ENCODE measurements at places on chromosomes 6 and 20.

DNA sequence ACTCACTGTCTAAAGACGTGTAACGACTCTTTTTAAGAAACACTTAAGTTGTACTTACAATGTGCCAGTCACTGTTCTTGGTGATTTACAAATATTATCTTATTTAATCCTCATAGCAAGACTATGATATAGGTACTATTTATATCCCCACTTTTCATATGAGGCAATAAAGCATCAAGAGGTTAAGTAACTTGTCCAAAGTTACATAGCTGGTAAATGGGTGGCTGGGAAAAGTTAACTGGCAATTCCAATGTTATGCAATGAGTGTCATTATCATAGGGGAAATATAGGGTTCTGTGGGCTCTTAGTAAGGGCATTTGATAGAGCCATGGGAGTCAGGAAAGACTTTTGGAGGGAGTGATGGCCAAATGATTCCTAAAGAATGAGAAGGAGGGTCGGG lies 21.4 kb upstream of the RIPOR2 start:
- DNase-seq, result no peak

DNA sequence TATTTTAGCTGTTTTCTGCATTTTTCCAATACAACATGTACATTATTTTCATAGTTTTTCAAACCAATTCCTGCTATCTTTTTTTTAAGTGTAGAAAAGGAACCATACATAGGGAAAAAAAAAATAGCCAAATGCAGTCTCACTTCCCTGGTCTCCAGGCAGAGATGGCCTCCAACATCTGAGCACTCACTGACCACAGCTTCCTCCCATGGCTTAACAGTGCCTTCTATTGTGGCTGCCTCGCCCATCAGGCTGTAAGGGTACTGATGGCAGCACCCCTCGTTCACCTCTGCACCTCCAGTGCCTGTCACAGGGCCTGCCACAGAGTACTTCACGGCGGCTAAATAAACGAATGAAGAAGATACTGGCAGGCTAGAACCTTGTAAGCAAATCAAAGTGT lies 591.1 kb downstream of the PTPRT start:
- DNase-seq, result peak; percentile 22

DNA sequence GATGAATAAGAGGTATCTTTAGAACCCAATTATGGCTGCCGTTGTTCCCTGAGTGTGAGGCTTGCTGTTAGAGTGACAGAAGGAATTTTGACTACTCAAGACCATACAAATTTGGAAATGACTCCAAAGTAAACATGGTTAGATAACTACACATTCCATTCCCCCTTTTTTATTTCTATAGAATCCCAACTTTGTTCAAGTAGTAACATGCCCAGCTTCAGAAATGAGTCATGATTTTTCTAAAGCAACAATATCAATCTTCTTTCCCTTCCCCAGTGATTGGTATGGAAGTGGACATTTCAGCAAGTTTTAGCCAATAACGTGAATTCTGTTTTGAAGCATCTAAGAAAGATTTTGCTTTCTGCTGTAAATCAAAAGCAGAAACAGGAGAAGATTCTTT lies 37.8 kb downstream of the HCRTR2 start:
- no peak for DNase-seq

DNA sequence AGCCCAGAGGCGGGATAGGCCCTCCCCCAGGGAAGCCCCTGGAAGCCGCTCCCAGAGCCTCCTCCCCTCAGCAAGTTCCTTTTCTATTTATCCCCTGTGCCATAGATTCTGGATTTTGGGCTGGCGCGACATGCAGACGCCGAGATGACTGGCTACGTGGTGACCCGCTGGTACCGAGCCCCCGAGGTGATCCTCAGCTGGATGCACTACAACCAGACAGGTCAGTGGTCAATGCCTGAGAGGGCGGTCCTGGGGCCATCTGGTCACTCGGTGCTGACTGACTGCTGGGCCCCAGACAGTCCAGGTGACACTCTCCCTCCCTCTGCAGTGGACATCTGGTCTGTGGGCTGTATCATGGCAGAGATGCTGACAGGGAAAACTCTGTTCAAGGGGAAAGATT lies 6.2 kb downstream of the MAPK13 start:
- DNase-seq, result no peak

DNA sequence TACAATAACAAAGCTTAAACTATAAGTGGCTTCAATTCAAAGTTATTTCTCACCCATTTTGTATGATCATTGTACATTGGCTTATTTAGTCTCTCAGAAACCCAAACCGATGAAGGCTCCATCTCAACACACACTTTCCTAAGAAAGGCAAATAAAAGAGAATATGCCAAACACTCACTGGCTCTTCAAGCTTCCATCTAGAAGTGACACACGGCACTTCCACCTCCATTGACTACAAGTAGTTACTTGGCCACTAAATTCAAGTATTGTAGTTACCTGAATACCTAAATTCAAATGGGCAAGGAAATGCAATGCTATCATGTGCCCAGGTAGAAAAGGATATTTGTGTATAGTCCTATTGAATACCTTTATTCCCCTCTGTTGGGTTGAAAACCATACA lies 170.6 kb downstream of the OGFRL1 start:
- no peak for DNase-seq

DNA sequence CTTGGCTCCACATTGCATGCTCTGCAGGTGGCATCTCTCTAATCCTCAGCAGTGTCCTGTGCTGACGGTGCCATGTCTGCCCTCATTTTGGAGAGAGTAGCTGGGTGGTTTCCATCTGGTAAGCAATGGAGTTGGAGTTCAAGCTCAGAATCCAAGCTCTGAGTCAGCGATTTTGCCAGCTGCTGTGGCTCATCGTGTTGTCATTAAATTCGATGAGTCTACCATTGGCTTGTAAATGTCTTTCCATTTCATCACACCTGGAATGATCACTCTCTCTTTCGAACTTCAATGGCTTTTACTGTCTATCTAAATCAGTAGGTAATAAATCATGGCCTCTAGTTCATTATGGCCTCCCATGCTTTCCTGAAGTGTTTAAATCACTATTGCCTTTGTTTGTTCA lies 378.5 kb upstream of the TSHZ2 start:
- DNase-seq, result no peak

GRCh38 chr6:10641528-10641927 lies 52.9 kb downstream of the C6orf52 start:
- no peak for DNase-seq

GRCh38 chr6:13524801-13525508 lies 37.6 kb upstream of the GFOD1 start:
- DNase-seq, result no peak
